Iris pigment epithelial cell (primary cell): ENCODE measurements at places on chromosomes 13 and 19.
A peak's percentile ranks its signal among the peaks of the same experiment; 100 is the strongest.

GRCh38 chr13:35866801-35867200 lies 264.4 kb downstream of the DCLK1 start:
- DNase-seq: no peak

- DNase-seq: no peak
Measured at GRCh38 chr19:34180273-34180672, 8.0 kb downstream of the LSM14A start.

DNA sequence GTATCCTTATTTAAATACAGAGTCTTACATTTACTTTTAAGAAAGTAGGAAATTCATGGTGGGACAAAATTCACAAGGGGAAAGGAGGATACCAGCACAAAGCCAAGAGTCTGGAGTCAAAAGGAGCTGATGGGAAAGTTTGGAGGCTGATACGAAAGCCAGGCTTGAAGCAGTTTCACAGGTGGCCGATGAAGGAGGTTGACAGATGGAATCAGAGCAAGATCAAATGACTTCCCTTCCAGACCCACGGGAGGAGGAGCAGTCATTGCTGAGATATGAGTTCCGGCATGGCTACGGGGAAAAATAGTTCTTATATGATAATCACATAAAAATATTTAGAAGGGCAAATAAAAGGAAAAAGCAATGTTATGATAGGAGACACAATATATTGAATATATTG lies 65.0 kb downstream of the DGKH start:
- DNase-seq: no peak

GRCh38 chr13:24557081-24557480 lies 44.5 kb upstream of the PARP4 start:
- DNase-seq: no peak

- DNase-seq: peak; percentile 54
Measured at GRCh38 chr19:51712461-51713081, 11.2 kb downstream of the HAS1 start.

DNA sequence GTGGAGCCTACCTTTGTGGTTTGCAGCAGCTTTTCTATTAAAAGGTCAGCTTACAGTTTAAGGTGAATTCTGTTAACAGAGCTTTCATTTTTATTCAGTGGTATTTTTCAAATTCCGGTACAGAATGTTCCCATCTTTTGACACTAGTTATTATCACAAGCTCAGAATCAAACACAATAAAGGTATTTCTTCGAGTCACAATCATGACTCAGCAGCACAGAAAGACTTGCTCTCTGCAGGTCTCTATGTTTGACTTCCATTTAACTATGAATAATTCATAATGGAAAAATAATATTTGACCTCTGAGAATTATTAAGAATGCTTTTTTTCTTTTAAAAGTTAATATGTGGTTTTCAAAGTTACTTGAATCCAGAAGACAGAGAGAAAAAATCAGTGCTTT lies 28.2 kb downstream of the DACH1 start:
- peak; percentile 22 for DNase-seq

DNA sequence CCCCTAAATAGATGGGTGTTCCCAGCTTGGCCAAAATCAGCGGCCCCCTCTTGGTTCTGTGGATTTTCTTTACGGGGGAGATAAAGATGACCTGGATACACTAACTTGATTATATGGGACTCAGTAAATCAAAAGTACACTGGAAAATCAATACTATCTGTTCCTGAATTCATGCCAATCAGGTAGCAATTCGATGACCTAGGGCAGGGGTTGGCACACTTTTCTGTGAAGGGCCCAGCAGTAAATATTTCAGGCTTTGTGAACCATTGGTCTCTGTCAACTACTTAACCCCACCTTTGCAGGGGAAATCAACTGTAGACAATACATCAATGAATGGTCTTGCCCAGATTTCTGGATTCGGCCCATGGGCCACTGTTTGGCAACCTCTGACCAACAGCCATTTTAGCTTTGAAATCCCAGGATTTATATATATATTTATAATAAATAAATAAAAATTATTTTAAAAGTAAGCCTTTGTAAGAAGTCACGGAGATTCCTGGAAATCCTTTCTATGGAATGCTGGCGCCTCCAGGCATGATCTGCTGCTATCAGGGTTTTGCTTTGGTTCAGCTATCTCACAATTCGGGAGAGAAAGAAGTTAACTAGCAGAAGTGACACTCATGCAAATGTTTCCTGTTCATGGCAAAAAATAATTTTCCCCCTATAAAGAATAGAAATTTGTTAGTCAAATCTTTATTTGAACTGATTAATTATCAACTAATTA lies 32.8 kb downstream of the SLC15A1 start:
- no peak for DNase-seq

DNA sequence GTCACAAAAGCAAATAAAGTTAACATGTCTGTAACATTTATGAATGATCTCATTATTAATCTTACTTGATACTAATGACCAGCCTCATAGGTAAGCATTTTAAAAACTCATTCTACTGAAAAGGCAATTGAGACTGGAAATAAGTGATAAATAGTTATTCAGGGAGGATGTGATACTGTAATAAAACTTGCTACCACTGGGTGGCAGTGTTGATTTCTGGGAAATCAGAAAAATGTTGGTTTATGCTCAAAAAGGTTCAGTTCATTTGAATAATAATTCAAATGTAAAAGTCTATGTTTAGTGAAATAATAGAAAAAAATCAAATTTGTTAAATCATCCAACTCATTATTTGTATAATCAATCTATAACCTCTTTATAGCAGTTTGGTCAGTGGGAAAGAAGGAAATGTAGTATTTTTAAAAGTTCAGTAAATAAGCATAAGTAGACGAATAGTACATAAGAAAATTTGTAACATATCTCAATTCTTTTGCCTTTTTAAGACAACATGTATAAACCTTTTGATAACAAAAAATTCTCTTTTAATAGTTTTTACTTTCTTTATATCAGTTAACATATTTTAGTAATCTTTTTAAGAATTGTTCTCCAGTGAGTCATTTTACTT lies 9.6 kb downstream of the ABHD13 start:
- peak; percentile 39 for DNase-seq

- DNase-seq: no peak
Measured at GRCh38 chr13:113938716-113939115, 35.2 kb downstream of the C13orf46 start.

- DNase-seq: no peak
Measured at GRCh38 chr13:90477216-90477615, 870.3 kb upstream of the MIR17HG start.

- DNase-seq: peak; percentile 70
Measured at GRCh38 chr13:101291206-101291605, 125.1 kb downstream of the NALCN start.

DNA sequence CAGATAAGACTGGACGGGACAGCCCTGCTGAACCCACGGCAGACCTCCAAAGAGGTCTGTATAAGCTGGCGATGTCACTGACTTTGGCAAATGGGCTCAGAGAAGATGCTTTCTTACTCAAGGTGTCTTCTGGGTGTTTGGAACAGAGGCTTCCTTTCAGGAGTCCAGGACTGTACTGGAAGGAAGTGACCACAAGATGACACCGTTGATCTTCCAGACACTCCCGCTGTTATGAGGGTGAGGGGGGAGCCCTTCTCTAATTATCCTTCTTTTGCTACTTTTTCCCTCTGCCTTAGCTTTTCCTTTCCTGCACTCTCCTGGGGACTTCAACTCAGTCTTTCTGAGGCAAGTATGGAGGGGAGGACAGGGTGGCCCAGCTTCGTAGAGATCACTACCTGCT lies 65.2 kb upstream of the ZNF599 start:
- peak; percentile 29 for DNase-seq

DNA sequence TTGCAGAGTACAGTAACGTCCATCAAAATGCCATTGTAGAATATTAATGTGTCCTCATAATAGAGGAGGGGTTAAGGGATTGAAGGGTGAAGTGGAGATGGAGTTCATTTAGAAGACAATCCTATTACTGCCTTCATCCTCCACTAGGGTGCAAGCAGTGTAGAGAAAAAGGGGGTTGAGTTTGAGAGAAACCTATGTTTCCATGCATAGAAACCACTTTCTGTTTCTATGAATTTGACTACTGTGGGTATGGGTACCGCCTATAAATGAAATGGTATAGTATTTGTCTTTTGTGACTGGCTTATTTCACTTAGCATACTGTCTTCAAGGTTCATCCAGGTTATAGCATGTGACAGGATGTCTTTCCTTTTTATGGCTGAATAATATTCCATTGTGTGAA lies 156.0 kb downstream of the GGACT start:
- DNase-seq: no peak

DNA sequence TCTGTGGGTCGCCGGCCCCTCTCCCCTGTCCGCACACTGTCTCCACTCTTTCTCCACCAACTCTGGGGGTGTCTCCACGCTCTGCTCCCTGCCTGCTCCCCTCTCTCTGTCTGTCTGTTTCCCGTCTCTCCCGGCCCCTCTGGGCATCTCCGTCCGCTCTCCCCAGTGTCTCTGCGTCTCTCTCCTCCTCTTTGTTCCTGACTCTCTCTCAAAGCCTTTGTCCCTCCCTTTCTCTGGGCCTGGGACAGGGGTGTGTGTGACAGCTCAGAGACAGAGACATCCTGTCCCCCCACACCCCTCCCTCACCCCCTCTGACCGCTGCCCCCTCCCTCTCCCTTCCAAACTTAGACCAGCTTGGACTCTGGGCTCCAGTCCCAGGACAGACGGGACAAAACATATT lies 668 bp upstream of the SBK3 start:
- DNase-seq: no peak

DNA sequence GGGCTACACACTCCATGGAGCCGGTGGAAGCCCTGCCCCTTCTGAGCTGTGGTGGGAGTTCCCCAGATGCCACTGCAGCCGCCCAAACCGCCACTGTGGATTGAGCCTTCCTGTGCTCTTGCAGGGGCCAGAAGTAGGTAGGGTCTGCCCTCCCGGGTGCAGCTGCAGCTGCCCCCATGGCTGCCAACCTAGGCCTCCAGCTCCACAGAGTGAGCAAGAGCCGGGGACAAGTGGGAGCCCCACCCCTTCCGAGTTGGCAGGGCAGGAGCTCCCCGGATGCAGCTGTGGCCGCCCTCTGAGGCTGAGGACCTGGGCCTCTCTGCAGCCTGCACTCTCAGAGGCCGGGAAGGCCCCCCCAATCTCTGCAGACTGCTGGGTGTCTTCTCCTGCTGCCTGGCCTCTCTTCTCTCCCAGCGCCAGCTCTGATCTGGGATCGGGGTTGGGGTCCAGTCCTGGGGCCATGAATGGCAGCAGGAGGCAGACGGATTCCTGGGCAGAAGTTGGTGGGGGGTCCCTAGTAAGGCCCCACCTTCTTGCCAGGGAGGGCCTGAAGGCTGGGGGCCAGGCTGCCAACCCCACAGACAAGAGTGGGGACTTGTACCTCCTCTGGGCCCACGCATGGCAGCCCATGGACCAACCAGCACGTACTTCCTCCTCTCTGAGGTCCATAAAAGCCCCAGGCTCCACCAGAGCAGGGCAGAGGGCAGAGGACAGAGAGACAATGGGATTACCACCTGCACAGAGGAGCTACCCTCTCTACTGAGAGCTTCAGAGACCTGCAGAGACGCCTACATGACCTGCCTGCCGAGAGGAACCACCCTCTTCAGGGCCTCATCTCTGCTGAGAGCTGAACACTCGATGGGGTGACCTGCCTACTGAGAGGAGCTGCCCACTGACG lies 28.9 kb downstream of the AP2S1 start:
- no peak for DNase-seq

DNA sequence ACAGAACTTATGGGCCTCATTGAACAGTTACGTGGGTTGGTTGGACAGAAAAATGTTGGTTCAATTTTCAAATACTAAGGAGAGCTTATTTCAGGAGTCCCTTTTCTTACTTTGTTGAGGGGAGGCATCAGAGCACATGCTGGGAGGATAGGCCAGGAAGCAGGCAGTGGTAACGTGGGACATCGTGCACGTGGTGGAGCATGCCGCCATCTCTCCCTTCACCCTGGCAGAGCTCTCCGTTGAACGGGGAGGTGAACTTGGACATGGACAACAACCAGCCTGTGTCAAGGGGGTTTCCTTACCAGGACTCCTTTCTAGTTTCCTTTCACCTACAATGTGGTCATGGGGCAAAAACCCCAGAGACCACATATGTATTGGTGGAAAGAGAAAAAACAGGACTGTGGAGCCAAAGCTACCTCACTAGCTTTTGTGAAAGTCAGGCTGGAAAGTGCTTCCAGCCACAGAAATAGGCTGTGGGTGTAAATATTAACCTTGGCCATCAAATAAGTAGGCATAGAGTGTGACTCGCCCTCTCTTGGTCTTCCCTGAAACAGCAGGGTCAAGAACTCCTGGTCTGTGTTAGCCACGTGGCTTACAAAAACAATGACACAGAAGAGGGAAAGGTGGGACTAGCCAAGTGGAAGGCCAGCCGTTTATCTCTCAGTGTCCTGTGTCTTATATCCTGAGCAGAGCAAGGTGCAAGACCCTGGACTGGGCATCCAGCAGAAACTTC lies 14.4 kb downstream of the MICOS13 start:
- DNase-seq: peak; percentile 80

DNA sequence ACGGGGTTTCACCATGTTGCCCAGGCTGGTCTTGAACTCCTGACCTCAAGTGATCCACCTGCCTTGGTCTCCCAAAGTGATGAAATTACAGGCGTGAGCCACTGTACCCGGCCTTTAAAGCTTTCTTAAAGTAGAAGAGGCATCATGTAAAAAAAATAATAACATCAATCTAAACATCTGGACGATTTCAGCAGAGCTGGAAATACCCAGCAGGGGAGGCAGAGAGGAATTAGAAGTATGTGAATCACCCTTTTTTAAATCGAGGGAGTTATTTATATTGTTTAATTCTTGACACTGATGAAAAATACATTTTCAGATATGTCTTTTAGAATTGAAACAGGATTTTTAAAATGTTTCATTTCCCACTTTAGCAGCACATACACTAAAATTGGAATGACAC lies 37.4 kb upstream of the MTIF3 start:
- DNase-seq: no peak
